Left ventricle myocardium superior (tissue), 1 donor: ENCODE measurements at places on chromosomes 16 and 17. TPM values are rescaled to one million over a fixed set of nuclear protein-coding genes. Genes with fewer than 3 reads are reported as not detected.

GRCh38 chr17:28908640-28909167, 5.8 kb upstream of the DHRS13 start:
- DNase-seq, result no peak

DNA sequence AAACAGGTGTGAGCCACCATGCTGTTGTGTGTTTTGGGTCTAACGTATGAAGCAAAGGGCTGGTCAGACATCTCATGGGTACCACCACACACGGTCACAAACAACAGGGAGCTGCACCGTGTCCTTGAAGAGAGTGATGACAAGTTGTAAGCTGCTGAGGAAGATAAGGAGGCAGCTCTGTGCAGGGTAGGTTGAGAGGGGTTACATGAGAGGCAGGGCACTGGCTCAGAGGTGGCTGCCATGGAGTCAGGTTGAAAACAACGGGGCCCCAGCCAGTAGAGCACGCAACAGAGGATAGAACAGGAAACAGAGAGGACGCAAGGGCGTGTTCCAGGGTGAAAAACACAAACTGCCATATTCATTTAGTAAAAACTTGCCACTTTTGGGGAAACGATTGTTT, 52.2 kb downstream of the TRARG1 start:
- DNase-seq, result peak; percentile 68

- DNase-seq, result no peak
Observed at GRCh38 chr16:56938664-56939513, 6.9 kb downstream of the HERPUD1 start.

The MMD gene
- total RNA-seq, result 17.0 TPM
